ENCODE measurements at places on chromosomes 7 and 10. TPM values are rescaled to one million over a fixed set of nuclear protein-coding genes. Genes with fewer than 3 reads are reported as not detected.
A peak's percentile ranks its signal among the peaks of the same experiment; 100 is the strongest.

- H3K4me1 ChIP-seq: peaks cover 15% of the 10 kb centered on the region
- no peak overlapping the region for H3K27ac ChIP-seq
- peak; percentile 10 for DNase-seq
- no peak overlapping the region for H3K4me3 ChIP-seq
- no peaks in the 10 kb centered on the region for H3K36me3 ChIP-seq
- no peaks in the 10 kb centered on the region for H3K27me3 ChIP-seq
Observed at GRCh38 chr7:82235713-82236112, 207.9 kb downstream of the CACNA2D1 start.

- no peaks in the 10 kb centered on the region for H3K27me3 ChIP-seq
- peak overlapping the region; percentile 51 for H3K27ac ChIP-seq
- no peak for DNase-seq
Observed at GRCh38 chr7:44980393-44981034, 1.7 kb upstream of the MYO1G start.

- peak overlapping the region; percentile 44 for H3K4me3 ChIP-seq
- peak overlapping the region; percentile 64 for H3K27ac ChIP-seq
- H3K36me3 ChIP-seq: no peaks in the 10 kb centered on the region
- no peaks in the 10 kb centered on the region for H3K27me3 ChIP-seq
- H3K4me1 ChIP-seq: peaks cover 8% of the 10 kb centered on the region
Observed at GRCh38 chr7:30032310-30033125, 4.3 kb downstream of the PLEKHA8 start.

GRCh38 chr7:76514926-76515771 is 4.8 kb downstream of the UPK3B start:
- no peaks in the 10 kb centered on the region for H3K27me3 ChIP-seq
- no peak overlapping the region for H3K27ac ChIP-seq
- no peak for DNase-seq
- H3K4me1 ChIP-seq: no peaks in the 10 kb centered on the region

DNA sequence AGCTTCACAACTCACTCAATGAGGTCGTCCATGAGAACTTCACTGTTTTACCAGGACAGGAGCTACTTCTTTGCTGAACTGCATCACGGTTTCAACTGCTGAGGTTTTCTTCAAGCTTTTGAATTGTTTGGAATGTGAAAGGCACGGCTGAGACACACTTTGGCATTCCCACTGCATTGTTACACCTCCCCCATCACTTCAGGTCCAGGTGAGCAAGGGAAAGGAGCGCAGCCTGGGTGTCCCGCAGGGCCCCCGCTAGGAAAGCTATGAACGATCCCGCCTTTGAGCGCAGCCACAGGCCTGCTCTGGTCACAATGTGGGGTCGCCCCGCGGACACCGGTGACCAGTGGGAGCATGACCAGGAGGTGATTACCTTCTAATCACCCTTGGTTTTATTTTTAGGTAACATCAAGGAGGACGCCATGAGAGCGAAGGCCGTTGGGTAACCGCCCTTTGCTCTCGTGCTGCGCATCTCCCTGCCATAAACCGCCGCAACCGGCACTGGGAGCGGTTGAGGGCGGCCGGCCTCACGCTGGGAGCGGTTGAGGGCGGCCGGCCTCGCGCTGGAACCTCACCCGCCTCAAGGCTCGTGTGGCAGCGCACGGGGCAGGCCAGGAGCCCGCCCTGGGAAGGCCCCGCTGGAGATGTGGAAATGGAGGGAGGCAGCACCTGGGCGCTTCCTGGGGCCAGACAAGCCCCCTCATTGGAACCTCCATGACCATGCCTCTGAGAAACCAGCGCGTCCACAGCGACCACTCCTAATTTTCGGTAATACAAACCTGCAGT is 50.9 kb upstream of the SGMS1 start:
- no peak for DNase-seq
- no peak overlapping the region for H3K4me3 ChIP-seq
- H3K36me3 ChIP-seq: no peaks in the 10 kb centered on the region
- H3K27ac ChIP-seq: no peak overlapping the region
- no peaks in the 10 kb centered on the region for H3K4me1 ChIP-seq

DNA sequence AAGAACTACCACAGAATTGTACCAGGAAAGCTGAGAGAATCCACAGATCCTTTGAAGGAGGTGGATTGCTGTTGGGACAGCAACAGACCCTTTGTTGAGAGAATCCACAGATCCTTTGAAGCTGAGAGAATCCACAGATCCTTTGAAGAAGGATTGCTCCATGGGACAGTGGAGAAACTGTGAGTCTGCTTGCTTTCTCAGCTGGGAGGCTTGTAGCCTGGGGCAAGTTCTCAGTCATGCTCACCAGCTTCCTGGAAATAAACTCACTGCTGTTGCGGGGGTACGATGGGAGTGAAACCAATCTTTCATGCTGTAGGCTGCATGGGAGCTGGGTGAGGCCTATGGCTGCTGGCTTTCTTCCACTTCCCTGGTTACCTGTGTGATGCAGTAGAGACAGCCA is 106.3 kb downstream of the C7orf25 start:
- peaks cover 3% of the 10 kb centered on the region for H3K27me3 ChIP-seq
- no peak for DNase-seq
- no peak overlapping the region for H3K27ac ChIP-seq
- no peaks in the 10 kb centered on the region for H3K4me1 ChIP-seq

- H3K27me3 ChIP-seq: no peaks in the 10 kb centered on the region
- no peak for DNase-seq
- H3K36me3 ChIP-seq: no peaks in the 10 kb centered on the region
- H3K4me3 ChIP-seq: no peak overlapping the region
Observed at GRCh38 chr10:83332690-83333089, 806.6 kb upstream of the GHITM start.

GRCh38 chr7:4765776-4766490 is 9.5 kb upstream of the AP5Z1 start:
- peaks cover 1% of the 10 kb centered on the region for H3K27me3 ChIP-seq
- H3K4me3 ChIP-seq: no peak overlapping the region
- peaks cover 14% of the 10 kb centered on the region for H3K36me3 ChIP-seq
- H3K27ac ChIP-seq: no peak overlapping the region
- no peak for DNase-seq
- H3K4me1 ChIP-seq: no peaks in the 10 kb centered on the region

DNA sequence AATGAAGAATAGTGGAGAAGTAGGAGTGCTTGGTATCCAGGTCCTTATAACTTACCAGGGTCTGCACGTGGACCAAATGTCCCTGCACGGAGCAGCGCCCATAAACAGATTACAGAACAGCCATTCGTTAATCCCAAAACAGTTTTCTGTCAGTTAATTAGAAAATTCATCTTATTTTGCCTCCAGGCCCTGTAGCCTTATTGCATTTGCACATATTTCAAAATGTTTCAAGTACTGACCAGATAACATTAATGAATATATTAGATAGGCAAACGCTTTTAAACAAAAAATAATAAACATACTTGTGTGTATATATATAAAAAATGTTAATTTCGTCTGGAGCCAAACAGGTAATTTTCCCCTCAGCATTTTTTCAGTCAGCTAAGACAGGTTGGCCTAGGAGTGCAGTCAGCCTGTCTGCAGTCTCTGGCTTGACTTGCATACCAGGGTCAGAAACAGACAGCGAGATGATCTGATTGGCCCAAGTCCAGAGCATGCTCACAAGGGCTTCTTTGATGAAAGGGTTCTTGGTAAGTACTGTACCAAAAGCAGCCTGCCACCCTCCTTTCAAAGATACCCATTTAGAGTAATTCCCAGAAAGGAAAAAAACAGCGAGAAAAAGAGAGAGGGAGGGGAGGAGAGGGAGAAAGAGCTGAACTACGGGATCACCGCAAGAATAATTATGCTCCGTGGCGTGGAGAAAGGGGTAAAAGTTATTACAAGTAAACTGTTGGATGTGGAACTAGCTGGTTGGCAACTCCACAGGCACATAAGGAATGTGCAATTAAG is 194.4 kb upstream of the TCF7L2 start:
- peaks cover 24% of the 10 kb centered on the region for H3K4me1 ChIP-seq
- DNase-seq: no peak
- H3K4me3 ChIP-seq: no peak overlapping the region
- H3K36me3 ChIP-seq: no peaks in the 10 kb centered on the region
- no peak overlapping the region for H3K27ac ChIP-seq

GRCh38 chr7:157932498-157933218 is 595.9 kb downstream of the DNAJB6 start:
- H3K4me3 ChIP-seq: no peak overlapping the region
- DNase-seq: peak; percentile 3
- peaks cover 8% of the 10 kb centered on the region for H3K27me3 ChIP-seq

DNA sequence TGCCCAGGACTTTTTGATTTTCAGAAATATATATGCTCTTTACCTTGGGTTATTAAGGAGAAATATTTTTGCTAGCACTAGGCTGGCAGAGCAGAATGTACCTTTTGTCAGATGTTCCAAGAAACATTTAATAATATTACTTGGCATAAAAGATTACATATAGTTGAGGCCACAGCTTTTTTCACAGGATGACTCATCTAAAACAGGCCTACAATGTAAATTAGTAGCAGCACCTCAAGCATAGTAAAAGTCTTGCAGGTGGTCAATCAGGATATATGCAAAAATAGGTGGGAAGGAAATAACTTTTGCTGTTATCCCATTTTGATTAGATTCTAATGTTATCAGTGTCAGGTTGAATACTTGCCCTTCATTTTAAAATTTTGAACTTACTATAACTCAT is 14.9 kb upstream of the ITGB1 start:
- no peak overlapping the region for H3K4me3 ChIP-seq
- H3K27ac ChIP-seq: no peak overlapping the region
- H3K36me3 ChIP-seq: no peaks in the 10 kb centered on the region
- no peaks in the 10 kb centered on the region for H3K27me3 ChIP-seq
- H3K4me1 ChIP-seq: peaks cover 48% of the 10 kb centered on the region

GRCh38 chr7:51301806-51302205 is 14.8 kb downstream of the COBL start:
- H3K27me3 ChIP-seq: peaks cover 4% of the 10 kb centered on the region
- H3K36me3 ChIP-seq: no peaks in the 10 kb centered on the region
- H3K27ac ChIP-seq: no peak overlapping the region

GRCh38 chr10:84244651-84245270 is at the start of gene RGR:
TSS of gene RGR (plus strand) at chr10:84245053. CDS start at chr10:84245091, 38 bp downstream.
- H3K4me3 ChIP-seq: no peak within 1 kb of the TSS
- no peak within 1 kb of the TSS for H3K27ac ChIP-seq
- no peaks in the 10 kb centered on the region for H3K4me1 ChIP-seq

DNA sequence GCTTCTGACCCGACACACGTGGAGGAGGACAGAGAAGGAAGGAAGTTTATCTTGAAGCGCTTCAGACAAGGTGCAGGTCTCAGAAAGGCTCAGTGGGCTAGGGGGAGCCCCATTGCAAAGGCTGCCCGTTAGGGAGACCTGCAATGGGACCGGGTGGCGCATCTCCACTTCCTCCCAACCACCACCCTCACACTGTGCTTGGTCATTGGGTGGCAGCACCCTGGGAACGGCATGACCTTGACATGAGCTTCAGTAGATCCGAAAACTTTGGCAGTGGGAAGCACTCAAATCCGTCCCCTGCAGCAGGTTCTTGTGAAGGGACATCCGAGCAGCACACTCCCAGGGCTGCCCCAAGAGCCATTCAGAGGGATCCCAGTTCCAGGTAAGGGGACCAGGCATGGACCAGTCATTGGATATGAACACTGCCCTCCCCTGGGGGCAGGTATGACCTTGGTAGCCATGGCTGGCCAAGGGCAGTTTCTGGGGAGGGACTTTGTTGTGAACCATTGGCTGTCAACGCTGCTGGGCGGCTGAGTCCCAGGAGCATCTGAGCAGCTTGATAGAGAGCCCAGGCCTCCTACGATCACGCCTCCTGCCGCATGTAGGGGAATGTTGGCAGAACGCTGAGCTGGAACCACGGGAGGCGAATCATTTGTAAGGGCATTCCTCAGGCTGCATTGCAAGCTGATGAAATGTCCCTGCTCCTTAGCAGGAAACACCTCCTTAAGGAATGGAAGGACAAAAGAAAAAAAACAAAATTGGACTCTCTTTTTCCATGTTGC is 31.7 kb downstream of the GALNTL5 start:
- no peaks in the 10 kb centered on the region for H3K4me1 ChIP-seq
- no peak for DNase-seq
- no peak overlapping the region for H3K27ac ChIP-seq

DNA sequence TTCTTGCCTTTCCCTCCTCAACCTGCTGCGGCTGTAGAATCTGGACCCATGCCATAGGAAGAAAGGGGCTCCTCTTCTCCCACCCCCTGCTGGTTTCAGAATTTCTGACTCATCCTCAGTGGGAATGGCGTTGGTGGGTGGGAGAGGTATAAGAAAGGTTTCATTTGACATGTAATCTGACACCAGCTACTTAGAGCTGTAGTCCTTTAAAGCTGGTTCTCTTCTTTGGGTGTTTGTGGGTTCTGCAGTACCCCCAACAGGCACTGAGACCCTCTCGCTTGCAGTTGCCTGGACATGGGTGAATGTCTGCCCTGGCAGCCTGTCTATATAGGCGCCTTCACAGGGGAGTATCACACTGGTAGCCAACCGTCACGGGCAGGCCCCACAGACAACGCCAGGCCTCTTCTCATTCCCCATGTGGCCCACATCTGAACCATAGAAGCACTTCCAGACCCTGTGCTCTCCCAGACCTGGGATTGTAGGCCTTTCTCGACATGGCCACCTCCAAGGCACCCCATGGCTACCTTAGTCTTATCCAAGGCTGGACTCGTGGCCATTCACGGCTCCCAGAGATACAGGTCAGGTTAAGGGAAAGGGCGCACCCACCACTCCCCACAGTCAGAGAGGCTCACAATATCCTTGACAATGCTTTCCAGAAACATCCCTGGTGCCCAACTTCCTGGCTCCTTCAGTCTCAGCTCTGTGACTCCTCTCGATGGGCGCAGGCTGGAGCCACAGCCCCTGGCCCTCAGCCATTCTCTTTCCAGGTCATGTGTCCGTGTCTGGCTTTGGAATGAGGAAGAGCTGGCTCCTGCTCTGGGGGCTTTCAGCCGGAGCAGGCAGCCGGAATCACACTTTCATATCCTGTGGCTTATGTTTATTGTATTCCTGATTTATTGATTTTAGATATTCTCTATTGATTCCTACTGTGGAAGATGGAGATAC is 17.5 kb downstream of the ZNF862 start:
- DNase-seq: peak; percentile 24
- no peak overlapping the region for H3K4me3 ChIP-seq
- peak overlapping the region; percentile 20 for H3K27ac ChIP-seq
- H3K36me3 ChIP-seq: 0 out of 2 replicates have a peak, but pooled peaks cover 5% of the 10 kb centered on the region

GRCh38 chr10:49508654-49509053 is 30.3 kb downstream of the ERCC6 start:
- H3K27ac ChIP-seq: no peak overlapping the region
- H3K27me3 ChIP-seq: peaks cover 2% of the 10 kb centered on the region
- no peaks in the 10 kb centered on the region for H3K4me1 ChIP-seq
- DNase-seq: no peak
- peaks cover 11% of the 10 kb centered on the region for H3K36me3 ChIP-seq

Gene OR2A42
- total RNA-seq: not detected

Gene HKDC1
- not detected for total RNA-seq

Gene NODAL
- not detected for total RNA-seq

Gene NUTM2E
- 0.24 TPM for total RNA-seq

Gene CALHM2
- 40.9 TPM for total RNA-seq

Gene PRRT4
- not detected for total RNA-seq

Gene PHKG1
- 0.32 TPM for total RNA-seq

Gene SRRM3
- total RNA-seq: 0.23 TPM

Gene ELN
- 9.3 TPM for total RNA-seq

Measured in HFFc6 (cell line).